ENCODE measurements at places on chromosomes 11 and 22. TPM values are rescaled to one million over a fixed set of nuclear protein-coding genes. Genes with fewer than 3 reads are reported as not detected.

The CCDC81 gene
- total RNA-seq = 0.33 TPM

The SYT12 gene
- total RNA-seq = 9.6 TPM

The POU2AF3 gene
- 0.94 TPM for total RNA-seq

The PLEKHB1 gene
- total RNA-seq = 0.54 TPM

The OSBP gene
- 29.9 TPM for total RNA-seq

The ASPHD2 gene
- 1.5 TPM for total RNA-seq

The LRRC55 gene
- not detected for total RNA-seq

The ZP1 gene
- 0.58 TPM for total RNA-seq

The MAPK8IP2 gene
- 4.3 TPM for total RNA-seq

The BRSK2 gene
- 6.8 TPM for total RNA-seq

The APLNR gene
- total RNA-seq = 0.12 TPM

The RAB30 gene
- total RNA-seq = 6.7 TPM

The AAMDC gene
- 23.5 TPM for total RNA-seq

The ISX gene
- not detected for total RNA-seq

The PRODH gene
- 0.55 TPM for total RNA-seq

The OR8A1 gene
- not detected for total RNA-seq

The CDON gene
- 2.0 TPM for total RNA-seq

The ARRB1 gene
- 3.6 TPM for total RNA-seq

The HBE1 gene
- total RNA-seq = not detected

The DLG2 gene
- 0.20 TPM for total RNA-seq

The MRTFA gene
- 41.6 TPM for total RNA-seq

The CALCB gene
- not detected for total RNA-seq

The C11orf86 gene
- total RNA-seq = 43.6 TPM

The DDI1 gene
- total RNA-seq = not detected

The MGAT3 gene
- total RNA-seq = 0.36 TPM

The KRTAP5-1 gene
- not detected for total RNA-seq

The ZMAT5 gene
- total RNA-seq = 20.1 TPM

The TMEM25 gene
- total RNA-seq = 0.45 TPM

The MS4A4A gene
- total RNA-seq = not detected

The PANX3 gene
- not detected for total RNA-seq

The THAP12 gene
- total RNA-seq = 48.1 TPM

The SLC43A3 gene
- total RNA-seq = 0.69 TPM
